Ovary (tissue), 10 donors: ENCODE measurements at places on chromosomes 2 and 18. TPM values are rescaled to one million over a fixed set of nuclear protein-coding genes. Genes with fewer than 3 reads are reported as not detected.

The SLC9A2 gene
- total RNA-seq: not detected

The ZBTB7C gene
- 1.5 TPM for total RNA-seq

The IHH gene
- total RNA-seq: 0.36 TPM

The GRP gene
- not detected for total RNA-seq

GRCh38 chr2:31581124-31581795 is 522 bp upstream of the SRD5A2 start:
- no peak for DNase-seq

DNA sequence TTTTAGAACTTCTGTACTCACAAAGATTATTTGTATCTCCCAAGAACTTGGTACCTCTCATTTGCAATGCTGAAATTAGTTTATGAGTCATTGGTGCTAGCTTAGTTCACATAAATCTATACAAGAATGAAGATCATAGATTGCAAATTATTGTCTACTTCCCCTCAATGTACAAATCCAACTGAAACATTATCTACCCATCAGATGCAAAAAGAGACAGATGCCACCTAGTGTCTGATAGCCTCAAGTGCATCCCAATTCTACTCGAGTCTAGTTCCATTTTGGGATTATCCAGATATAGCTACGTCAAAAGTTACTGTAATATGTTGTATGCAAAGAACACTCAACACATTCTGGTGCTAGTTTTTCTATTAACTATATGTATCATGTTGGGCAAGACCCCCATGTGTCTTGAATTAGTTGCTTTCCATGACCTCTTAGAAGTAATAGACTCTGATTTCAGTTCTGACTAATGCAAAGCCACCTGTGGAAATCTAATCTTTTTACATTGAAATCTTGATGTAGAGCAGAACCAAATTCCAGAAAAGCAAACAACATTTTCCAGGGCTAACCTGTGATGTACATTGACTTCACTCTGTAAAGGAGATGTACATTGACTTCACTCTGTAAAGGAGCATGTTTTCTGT is 210.0 kb downstream of the RBM43 start:
- no peak for DNase-seq

DNA sequence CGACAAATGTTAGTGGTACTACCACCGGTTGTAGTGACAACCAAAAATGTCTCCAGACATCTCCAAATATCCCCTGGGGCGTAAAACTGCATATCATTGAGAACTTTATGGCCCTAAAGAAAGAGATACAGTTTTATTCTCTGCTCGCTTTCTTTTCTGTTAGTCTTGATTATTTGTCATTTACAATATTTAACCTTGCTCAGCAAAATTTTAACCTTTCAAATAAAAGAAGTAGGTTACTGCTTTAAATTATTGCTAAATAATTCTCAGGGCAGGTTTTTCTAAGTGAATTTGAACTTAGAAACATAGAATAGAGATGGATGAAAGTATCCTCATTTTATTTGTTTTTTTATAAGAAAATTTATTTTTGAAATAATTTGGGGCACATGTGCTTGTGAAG is 67.9 kb downstream of the BMPR2 start:
- DNase-seq: no peak

DNA sequence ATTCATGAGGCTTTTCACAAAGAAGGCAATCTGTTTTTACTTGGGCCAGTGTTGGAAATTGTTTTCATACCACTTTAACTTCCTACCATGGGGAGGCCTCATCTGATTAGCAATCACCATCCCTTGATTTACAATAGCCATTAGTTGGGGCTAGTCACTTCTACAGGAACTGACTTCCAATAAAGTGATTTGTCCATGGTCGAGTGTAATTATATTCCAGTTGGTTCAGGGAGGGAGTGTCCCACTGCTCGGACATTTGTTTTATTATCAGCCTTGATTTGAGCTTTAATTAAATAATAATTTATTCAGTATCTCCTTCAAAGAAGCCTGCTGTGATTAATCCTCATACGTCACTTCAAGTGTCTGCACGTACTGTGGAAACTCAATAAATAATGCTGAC is 233.9 kb upstream of the CNTNAP5 start:
- DNase-seq: no peak

- no peak for DNase-seq
Measured at GRCh38 chr18:33210575-33211189, 229.8 kb downstream of the CCDC178 start.
